NCI-H1417 (cell line): ENCODE measurements at places on chromosomes 1 and 21.

DNA sequence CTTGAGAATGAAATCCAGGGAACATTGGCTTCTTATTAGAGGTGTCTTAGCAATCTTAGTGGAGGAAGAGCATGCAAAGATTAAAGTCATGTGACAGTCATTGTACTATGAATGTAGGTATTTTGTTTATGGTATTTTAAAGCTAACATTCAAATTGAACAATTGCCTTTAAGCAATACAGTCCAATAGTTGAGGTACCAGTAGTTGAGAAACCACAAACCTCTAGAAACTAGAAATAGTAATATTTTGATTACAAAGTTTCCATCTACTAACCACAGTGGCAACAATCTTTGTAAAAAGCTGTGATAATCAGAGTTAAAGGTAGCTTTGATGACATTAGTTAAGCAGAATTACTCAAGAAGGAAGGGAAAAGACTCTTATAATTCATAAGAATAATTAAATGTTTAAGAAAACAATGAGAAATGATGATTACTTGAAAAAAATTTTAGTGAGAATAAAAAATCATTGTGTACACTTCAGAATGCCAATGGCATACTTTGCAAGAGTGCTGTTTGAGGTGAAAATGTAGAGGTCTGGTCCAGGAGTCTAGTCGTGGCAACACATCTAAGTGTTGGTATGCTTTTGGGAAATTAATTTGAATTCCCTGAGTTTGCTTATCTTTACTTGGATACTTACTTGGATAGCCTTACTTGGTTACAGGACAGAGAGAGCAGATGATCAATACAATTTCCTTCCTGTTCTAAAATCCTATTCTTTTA is 104.9 kb upstream of the PTGFR start:
- DNase-seq, result no peak

GRCh38 chr1:49597436-49597835 is 426.3 kb downstream of the AGBL4 start:
- no peak for DNase-seq

DNA sequence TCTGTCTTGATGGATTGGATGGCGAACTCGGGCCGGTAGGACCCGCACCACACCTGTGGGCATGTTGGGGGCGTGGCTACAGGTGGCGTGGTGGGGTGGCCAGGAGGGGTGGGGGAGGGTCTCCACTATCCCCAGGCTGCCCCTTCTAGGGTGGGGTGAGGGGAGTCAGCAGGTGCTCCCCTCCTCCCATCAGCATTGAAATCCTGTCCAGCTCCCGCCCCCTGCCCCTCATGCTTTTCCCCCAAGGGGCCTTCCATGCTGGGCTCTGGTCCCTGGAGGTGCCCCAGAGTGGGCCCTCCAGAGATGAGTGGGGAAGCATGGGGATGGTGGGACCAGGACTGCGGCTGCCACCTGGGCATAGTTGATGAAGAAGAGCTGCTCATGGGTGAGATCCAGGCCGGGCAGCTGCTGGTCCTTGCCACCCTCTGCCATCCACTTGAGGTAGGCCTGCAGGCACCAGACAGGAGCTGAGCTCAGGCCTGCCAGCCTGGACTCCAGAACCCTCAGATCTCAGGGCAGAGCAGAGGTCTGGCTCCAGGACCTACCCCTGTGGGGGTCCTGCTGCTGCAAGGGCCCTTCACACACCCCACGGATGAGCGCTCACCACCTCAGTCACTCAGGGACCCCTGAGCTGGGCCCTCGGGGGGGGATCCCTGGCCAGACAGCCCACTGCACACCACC is 5.1 kb downstream of the PRXL2B start:
- DNase-seq, result no peak

GRCh38 chr1:209328196-209328595 is 255.3 kb upstream of the CAMK1G start:
- DNase-seq, result no peak

DNA sequence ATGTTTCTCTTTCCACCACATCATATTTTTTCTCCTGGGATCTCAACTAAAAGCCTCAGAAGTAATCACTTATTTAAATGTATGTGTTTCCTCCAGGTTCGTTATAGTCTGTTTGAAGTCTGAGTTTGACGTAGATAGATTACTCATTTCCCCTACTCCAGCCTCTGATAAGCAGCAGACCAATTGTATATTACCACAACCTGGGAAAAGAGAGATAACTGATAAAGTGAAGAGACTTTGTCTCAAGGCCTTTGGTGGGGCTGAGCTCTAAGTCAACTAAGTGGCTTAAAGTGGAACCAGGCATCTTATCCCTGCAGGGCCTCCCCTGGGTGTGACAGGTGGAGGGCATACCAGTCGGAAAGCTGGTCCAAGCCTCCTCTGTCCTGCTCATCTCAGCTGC is 34.9 kb upstream of the CACNA1E start:
- DNase-seq, result no peak

GRCh38 chr1:110606657-110607535 is 738 bp upstream of the KCNA2 start:
- DNase-seq, result peak; percentile 47

DNA sequence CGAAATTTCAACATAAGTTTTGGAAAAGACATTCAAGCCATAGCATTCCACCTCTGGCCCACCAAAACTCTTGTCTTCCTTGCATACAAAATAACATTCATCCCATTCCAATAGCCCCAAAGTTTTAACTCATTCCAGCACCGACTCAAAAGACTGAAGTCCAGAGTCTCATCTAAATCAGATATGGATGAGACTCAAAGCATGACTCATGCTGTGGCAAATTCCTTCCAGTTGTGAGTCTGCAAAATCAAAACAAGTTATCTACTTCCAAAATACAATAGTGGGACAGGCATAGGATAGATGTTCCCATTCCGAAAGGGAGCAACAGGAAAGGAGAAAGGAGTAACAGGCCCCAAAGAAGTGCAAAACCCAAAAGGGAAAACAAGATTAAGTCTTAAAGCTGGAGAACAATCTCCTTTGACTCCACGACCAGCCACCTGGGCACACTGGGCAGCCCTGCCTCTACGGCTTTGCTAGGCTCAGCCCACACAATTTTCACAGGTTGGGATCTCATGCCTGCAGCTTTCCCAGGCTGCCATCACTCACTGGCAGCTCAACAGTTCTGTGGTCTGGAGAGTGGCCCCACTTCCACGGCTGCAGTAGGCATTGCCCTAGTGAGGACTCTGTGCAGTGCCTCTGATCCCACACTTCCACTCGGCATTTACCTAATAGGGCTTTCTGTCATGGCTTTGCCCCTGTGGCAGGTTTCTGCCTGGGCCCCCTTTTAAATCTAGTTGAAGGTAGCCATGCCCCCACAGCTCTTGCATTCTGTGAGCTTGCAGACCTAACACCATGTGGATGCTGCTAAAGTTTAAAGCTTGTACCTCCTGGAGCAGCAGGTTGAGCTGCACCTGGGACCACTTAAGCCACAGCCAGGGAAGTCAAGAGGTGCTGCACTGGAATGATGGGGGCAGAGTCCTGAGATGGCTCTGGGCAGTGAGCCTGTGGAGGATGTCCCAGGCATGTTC is 51.0 kb downstream of the RUNX3 start:
- DNase-seq, result no peak

- DNase-seq, result no peak
Measured at GRCh38 chr1:158089476-158089875, 91.2 kb upstream of the CD1D start.

DNA sequence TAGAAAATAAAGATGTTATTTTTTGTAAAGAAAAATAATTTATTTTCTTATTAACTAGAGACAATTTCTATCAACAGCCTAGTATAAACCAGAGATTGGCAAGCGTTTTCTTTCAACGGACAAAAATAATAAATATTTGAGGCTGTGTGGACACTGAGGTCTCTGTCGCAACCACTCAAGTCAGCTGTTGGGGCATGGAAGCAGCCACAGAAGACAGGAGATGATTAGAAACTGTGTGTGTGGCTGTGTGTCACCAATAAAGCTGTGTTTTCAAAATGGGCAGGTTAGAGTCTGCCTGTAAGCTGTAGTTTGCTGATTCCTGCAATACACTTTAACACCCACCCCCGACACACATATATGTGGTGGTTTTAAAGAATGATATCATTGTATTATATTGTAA is 200.6 kb upstream of the HMCN1 start:
- no peak for DNase-seq

GRCh38 chr1:7783178-7783711 is 846 bp upstream of the PER3 start:
- peak; percentile 87 for DNase-seq

DNA sequence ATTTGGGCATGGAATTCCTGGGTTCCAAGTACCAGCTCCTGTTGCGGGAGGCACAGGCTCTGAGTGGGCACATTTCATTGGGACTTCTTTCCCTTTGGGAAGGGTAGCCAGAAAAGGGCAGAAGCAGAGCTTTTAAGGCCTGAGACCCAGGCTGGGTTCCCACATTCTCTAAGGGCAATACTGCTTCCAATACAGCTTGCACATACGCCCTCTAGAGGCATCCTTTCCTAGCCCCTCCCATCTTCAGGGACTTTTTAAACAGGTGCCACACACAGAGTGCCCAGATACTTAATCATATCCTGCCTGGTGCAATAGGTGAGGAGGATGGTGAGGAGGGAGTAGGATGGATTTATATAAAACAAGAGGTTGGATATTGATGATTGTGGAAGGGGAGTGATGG is 5.7 kb downstream of the GPR88 start:
- peak; percentile 18 for DNase-seq

- peak; percentile 8 for DNase-seq
Measured at GRCh38 chr1:21865943-21866706, 54.1 kb downstream of the LDLRAD2 start.

GRCh38 chr1:150309758-150310508 is 11.4 kb upstream of the PRPF3 start:
- DNase-seq, result peak; percentile 43

GRCh38 chr1:244660595-244660994 is 7.7 kb downstream of the DESI2 start:
- no peak for DNase-seq

GRCh38 chr21:34073749-34074282 is 438 bp downstream of the MRPS6 start:
- DNase-seq, result peak; percentile 72

DNA sequence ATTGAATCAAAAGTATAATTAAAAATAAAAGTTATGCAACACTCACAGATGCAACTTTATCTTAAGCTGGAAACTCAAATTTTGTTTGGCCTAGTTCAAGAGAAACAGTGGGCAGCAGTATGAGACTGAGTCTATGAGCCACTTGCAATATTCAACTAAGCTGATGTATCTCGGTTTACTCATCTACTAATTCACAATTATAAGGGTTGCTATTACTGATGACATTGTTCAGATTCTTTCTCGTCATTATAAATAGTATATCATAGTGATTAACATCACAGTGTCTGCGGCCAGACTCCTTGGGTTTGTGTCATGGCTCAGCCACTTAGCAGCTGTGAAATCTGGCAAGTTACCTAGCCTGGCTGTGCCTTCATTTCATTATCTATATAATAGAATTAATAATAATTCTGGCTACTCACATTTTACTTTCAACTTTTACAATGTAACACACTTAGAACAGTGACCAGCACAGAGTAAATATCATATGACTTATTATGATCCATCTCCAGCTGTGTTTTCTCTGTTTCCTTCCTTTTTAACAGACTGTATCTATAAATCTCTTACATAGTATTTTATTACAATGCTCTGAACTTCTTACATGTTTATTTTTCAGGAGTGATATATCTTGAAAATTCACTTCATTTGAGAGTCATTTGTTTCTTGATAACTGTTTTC is 194.3 kb upstream of the RGS18 start:
- DNase-seq, result no peak

GRCh38 chr1:219574484-219575087 is 38.3 kb downstream of the ZC3H11B start:
- no peak for DNase-seq

DNA sequence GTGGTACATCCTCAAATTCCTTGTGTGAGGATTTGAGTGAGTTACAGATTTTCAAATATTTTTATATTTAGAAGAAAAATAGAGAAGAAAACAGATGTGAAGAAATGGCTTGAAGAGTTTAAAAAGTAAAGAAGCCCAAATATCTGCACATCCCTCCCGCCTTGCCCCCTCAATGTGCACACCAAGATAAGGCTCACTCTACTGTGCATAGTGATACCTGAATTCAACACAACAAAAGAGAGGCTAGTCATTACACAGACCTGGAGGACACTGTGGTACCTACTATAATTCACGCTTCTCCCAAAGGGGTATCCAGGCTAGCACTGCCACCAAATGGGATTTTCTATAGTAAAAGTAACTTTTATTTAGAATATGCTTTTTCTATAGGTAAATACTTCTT is 44.0 kb upstream of the SYT2 start:
- no peak for DNase-seq

GRCh38 chr1:94746635-94747525 is 73.3 kb upstream of the SLC44A3 start:
- DNase-seq, result no peak

GRCh38 chr1:94237291-94238226 is at the start of gene ARHGAP29:
ARHGAP29 (minus strand) TSS chr1:94237584; CDS start chr1:94231611, 5,973 bp downstream.
- peak; percentile 90 for DNase-seq

DNA sequence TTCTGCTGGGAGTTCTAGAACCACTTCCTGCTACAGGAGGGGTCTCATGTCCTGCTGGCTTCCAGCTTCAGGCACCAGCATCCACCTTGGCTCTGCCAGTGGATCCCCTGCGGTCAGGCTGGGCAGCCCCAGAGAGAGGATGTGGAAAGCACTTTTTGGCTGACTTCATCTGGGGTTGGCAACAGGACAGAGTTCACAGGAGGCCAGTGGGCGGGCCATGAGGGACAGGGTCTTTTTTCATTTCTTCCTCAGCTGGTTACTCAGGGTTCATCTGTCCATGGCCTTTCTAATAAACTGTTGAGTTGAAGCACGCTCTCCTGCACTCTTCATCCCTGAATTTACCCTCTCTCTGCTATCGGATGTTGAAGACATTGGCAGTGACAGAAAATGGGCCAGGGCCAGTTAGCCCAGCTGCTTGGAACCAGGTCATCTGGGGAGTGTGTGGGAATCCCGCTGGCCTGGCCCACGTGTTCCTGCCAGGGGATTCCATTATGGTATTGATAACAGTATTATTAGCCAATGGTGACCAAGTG is 45.2 kb downstream of the RPS6KA1 start:
- no peak for DNase-seq

GRCh38 chr1:9726905-9727595 is 75.5 kb downstream of the PIK3CD start:
- DNase-seq, result no peak

DNA sequence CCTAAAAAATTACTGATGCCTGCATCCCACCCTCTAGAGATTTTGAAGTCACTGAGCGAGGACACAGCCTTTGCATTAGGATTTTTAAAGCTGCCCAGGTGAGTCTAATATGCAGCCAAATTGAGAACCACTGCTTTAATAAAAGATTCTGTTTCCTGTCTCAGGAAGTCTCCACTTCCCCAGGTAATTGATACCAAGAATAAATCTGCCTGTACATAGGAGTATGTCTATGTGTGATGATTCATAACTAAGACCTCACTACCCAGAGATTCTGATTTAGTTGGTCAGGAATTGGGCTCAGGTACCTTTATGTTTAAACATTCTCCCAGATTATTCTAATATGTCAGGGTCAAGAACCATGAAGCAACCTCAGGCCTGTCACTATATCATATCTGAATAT is 108.8 kb upstream of the ARTN start:
- DNase-seq, result no peak

DNA sequence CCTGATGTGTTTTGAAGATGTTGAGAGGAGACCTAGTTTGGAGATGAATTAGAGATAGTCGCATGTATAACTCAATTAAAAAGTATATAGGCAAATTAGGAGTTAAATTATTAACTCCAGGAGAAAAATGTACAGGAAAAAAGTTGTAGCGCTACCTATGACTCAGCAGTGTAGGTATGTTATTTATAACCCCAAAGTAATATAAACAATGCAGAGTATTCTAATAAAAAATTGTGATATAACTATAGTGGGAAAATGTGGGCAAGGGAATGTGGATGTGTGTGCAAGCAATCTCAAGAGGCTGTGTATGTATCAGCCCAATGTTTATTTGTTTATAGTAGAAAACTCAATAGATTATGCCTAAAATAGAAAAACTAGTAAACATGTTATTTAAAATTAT is 144.5 kb downstream of the BRINP2 start:
- no peak for DNase-seq
